ENCODE measurements at places on chromosomes 16 and 17.
A peak's percentile ranks its signal among the peaks of the same experiment; 100 is the strongest.

DNA sequence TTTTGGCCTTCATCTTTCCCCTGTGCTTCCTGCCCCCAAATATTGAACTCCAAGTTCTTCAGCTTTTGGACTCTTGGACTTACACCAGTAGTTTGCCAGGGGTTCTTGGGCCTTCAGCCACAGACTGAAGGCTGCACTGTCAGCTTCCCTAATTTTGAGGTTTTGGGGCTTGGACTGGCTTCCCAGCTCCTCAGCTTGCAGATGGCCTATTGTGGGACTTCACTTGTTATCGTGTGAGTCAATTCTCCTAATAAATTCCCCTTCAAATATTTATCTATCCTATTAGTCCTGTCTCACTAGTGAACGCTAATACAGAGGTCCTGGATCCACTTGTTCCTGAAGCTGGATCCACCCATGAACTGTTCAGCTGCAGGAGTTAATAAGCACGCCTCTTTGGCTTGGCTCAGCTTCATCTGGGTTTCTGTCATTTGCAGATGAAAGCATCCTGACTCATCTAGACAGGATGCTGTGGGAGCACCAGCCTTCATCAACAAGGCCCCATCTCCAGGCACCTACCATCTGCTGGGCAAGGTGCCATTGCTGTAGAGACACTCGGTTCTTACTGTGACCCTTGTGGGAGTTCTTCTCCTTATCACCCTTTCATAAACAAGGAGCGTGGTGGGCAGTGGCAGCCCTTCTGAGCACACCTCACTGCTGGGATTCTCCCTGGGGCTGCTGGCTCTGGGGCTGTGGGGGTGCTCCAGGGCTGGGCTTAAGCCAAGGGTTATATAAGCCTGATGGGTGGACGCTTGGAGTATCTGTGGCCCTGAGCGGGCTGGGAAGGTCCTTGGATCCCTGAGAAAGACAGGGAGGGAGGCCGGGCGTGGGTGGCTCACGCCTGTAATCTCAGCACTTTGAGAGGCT is 23.1 kb downstream of the LAT start:
- peak; percentile 67 for DNase-seq

DNA sequence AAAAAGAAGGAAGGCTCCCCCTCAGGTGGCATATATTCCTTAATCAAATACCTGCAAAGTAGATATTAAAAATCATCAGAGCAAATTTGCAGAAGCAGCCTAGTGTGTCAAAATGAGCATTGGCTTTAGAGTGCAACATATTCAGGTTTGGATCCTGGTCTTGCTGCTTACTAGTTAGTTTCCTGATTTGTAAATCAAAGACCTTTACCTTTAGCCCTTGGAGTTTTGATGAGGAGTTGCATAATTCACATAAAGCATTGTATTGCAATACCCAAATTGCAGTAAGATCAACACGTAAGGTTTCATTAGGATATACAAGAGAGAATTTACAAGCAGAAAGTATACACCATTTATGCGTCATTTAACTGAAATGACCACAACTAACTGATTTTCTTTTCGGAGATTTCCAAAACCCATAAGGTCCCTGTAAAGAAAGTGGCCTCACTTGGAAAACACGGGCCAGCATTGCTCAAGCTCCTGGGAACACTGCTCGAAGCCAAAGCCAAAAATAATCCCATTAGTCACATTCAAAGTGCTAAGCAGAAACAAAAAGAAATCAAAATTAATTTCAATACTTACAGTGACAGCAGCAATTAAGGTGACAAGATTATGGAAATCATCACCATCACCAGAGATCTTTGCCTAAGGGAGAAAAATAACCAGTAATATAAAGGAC is 415.9 kb upstream of the ERCC4 start:
- DNase-seq: no peak

GRCh38 chr17:64109400-64109799 is 20.5 kb downstream of the ERN1 start:
- DNase-seq: no peak

DNA sequence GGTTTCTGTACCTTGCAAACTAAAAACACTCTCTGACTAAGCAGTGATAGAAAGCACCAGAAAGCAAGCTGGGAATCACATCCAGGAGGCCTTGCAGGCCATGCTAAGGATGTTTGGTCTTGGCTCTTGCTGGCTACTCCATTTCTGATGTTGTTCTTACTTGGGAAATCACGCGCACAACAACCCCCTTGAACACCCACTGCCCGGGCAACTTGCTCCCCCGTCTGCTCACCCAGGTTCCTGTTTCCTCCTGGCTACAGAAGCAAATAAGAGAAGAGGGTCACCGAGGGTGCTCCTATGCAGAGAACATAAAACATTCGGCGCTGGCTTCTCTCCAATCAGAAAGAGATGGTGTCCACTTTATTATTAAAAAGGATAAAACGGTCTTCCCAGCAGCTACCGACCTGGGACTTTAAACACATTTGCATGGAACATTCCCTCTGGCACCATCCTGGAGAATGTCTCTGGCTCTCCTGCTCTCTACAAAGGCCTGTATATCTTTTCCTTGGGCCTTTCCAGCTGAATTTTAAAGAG is 271.2 kb upstream of the RPL38 start:
- no peak for DNase-seq

DNA sequence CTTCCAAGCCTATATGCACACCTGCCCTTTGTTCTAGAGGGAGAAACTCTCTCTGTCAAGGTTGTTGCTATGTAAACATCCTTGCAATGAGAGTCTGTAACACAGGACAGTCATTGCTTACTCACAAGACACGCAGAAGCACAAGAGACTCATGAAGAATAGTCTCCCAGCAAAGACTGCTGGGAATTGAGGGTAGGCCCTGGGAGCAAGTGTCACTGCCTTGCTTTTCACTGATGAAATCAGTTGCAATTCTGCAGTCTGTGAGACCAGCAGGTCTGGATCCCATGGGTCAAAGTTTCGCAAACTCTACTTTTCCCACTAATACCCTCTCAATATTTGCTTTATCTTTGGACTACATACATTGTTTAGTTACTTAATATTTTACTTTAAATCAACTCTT is 177.4 kb downstream of the FTO start:
- DNase-seq: no peak

- no peak for DNase-seq
Measured at GRCh38 chr17:36578671-36579070, 13.0 kb upstream of the DHRS11 start.

DNA sequence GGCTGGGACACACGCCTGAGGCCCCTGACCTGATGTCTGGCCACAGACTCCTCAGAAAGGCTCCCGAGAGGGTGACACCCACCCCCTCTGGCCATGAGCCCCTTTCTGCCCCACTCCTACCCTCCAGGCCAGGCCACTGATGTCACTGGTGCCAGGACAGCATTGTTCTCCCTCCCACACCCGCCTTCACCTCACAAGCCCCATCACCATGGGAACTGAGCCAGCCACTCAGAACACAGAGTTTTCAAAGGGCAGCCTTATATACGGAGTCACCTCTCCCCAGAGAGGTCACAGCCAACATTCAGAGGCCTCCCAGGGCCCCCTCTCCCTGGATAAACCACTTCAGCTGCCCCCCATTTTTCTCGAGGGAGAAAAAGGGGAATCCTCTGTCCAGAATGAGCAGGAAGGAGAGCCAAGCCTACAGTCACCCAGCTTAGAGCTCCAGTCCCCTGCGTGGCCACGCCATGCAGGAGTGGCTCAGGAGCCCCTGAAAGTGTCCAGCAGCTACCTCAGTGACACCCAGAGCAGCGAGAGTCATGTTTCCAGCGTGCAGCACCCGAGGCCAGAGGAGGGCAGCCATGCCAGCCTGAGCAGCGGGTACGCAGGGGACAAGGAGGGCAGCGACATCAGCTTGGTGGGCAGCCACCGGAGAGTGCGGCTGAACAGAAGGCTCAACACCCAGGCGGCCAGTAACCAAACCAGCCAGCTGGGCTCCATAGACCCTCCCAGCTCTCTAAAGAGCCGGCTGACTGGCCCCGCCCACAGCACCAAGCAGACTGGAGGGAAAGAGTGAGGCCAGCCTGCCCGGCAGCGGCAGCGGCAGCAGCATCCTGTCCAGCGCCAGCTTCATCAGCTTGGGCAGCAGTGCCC is at the start of gene C16orf82:
Gene C16orf82 (plus strand): TSS at position 260 of the 870 bp plus-strand sequence.
- DNase-seq: no peak

- DNase-seq: no peak
Measured at GRCh38 chr17:64092952-64093451, 36.9 kb downstream of the ERN1 start.

GRCh38 chr17:60147553-60148223 is 2.1 kb upstream of the CA4 start:
- DNase-seq: no peak

GRCh38 chr16:50499254-50499653 is 48.9 kb upstream of the NKD1 start:
- no peak for DNase-seq

- DNase-seq: no peak
Measured at GRCh38 chr17:34287875-34288274, 2.3 kb downstream of the CCL11 start.

GRCh38 chr16:72123426-72123825 is 29.8 kb downstream of the DHX38 start:
- no peak for DNase-seq

GRCh38 chr17:41672153-41672552 is 16.5 kb upstream of the EIF1 start:
- no peak for DNase-seq

DNA sequence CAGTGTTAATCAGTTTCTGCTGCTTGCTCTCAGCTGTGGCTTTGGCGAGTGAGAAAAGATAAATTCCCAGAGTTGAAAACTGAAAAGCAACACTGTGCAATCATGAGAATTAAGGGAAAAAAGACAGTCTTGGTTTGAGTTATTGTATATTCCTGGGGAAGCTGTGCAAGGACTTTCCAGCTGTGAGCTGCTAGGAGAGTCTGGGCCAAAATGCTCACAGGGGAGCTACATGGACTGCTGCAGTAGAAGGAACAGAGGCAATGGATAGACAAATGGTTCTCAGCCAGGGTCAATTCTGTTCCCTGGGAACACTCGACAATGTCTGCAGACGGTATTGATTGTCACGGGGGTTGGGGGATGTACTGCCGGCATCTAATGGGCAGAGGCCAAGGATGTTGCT is 102.0 kb upstream of the ADAMTS18 start:
- no peak for DNase-seq

GRCh38 chr16:85392756-85393673 is 220.1 kb upstream of the GSE1 start:
- no peak for DNase-seq

DNA sequence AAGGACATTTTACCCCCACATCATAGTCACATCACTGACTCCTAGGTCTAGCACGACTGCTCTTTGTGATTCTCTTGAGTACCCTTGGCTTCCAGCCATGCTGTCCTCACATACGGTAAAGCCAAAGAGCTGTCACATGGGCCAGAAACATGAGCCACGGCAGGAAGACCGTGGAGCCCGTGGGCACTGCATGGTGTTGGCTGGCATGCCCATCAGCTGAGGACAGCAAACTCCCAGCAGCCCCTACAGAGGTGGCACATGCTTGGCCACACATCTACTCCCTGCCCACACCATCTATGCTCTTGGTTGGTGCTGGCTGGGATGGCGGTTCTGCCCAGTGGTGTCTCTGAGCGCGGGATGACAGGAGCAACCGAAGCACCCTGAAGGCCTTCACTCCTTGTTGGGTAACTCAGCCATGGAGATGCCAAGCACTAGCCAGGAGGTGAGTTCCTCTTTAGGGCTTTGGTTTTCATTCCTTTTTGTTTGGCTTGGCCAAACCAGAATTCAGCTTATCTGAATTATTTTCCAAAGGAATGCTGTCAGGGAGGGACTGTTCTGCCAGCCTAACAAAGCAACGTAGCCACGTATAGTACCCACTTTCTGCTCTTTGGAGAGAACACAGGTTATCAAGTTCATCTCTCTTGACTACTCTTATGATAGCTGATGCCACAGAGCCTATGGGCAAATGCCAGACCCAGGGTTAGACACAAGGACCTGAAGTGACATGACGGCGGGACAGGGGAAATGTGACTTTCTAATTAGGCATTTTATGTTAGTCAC is 10.0 kb downstream of the TNFAIP1 start:
- no peak for DNase-seq

DNA sequence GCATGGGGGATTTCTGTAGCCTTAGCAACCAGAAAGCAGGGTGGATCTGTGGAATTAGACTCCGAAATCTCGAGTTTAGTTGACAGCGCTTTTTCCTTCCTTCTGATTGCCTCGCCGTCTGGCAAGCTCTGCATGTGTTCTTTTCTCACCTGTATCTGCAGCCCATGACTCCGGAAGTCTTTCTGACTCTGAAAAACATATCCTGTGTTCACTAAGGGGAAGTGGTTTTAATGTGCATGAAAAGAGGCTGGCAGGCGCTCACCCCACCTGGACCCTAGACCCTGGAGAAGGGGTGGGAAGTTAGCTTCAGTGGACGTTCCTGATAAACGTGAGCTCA is 158.5 kb downstream of the RPTOR start:
- DNase-seq: peak; percentile 50

GRCh38 chr17:80308692-80309517 is 48.3 kb downstream of the RNF213 start:
- DNase-seq: no peak

- DNase-seq: no peak
Measured at GRCh38 chr17:27824745-27825144, 24.4 kb upstream of the NOS2 start.

DNA sequence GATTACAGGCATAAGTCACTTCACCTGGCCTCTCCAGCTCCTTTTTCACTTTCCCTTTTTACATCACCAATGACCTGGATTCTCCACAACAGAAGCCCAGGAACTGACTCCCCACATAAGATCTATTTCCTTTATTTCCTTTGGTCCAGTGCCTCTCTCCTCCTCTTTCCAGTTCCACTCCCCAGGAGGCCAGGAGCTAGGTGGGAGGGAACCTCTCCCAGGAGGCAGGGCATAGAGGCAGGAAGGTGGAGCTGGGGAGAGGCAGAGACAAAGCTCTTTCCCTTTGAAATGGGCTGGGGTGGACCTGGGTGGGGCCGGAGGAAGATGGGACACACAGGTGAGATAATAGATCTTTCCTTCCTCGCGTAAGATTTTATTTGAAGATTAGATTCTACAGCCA is 318.3 kb upstream of the TNRC6C start:
- DNase-seq: no peak

GRCh38 chr17:74019271-74019670 is 184.2 kb upstream of the RPL38 start:
- no peak for DNase-seq

- DNase-seq: no peak
Measured at GRCh38 chr17:63647065-63647725, 25.0 kb downstream of the MAP3K3 start.

DNA sequence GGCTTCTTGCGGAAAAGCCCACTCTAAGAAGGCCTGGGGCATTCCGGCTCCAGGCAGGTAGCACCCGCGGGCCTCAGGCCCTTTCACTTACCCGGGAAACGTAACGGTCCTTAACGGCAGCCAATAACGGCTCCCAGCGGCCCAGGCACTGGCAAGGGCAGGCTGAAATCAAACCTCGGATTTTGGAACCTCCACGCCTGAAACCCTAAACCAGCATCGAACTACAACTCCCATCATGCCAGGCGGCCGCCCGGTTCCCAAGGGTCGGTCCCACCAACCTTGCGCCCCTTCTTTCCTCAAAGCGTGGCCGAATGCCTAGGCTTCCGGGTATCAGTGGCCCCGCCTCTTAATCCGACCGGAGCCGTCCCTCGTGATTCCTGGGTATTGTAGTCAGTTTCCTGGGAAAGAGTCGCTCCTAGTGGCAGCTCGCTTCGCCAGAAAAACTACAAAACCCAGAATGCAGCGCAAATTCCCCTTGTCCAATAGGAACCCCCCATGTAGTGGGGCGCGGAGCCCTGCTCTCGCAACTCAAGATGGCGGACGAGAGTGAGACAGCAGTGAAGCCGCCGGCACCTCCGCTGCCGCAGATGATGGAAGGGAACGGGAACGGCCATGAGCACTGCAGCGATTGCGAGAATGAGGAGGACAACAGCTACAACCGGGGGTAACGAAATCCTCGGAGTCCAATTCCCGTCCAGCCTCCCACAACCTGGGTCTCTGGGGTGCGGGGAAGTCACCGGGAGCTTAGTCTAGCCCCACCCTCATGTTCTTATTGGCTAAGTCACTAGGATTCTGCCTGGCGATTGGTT is at the start of gene NMT1:
Gene NMT1 (plus strand): TSS at position 521 of the 809 bp plus-strand sequence. CDS start 13 bp downstream, at position 534.
- DNase-seq: peak; percentile 99
